ENCODE measurements at places on chromosomes 3 and 15. TPM values are rescaled to one million over a fixed set of nuclear protein-coding genes. Genes with fewer than 3 reads are reported as not detected.

The RUVBL1 gene
- total RNA-seq = 15.6 TPM

The FGD5 gene
- total RNA-seq = 6.1 TPM

The RTP1 gene
- total RNA-seq = not detected

The ALS2CL gene
- total RNA-seq = 28.5 TPM

The MYL3 gene
- 3.1 TPM for total RNA-seq

The GMNC gene
- total RNA-seq = not detected

The CP gene
- total RNA-seq = 5.7 TPM

The CNTN4 gene
- total RNA-seq = 13.4 TPM

The NOX5 gene
- 0.13 TPM for total RNA-seq

The CHCHD6 gene
- total RNA-seq = 5.9 TPM

The OR4M2 gene
- total RNA-seq = not detected

The PTPRG gene
- 40.4 TPM for total RNA-seq

The CCDC39 gene
- total RNA-seq = 0.10 TPM

The ANKDD1A gene
- 6.7 TPM for total RNA-seq

The VGLL3 gene
- total RNA-seq = 1.5 TPM

The MCF2L2 gene
- 1.1 TPM for total RNA-seq

The LDHAL6B gene
- not detected for total RNA-seq

The PRTG gene
- total RNA-seq = 0.78 TPM

The RARB gene
- 1.2 TPM for total RNA-seq

The MLF1 gene
- total RNA-seq = 3.6 TPM

The GLCE gene
- total RNA-seq = 36.4 TPM

The ATP1B3 gene
- 266 TPM for total RNA-seq

The C3orf49 gene
- total RNA-seq = not detected

The TMEM108 gene
- 1.1 TPM for total RNA-seq

The SLC27A2 gene
- 27.8 TPM for total RNA-seq

The BCHE gene
- 1.2 TPM for total RNA-seq

The DUOXA1 gene
- 1.6 TPM for total RNA-seq

The EIF1B gene
- total RNA-seq = 41.3 TPM

The COX5A gene
- total RNA-seq = 597 TPM

The ZDHHC23 gene
- total RNA-seq = 31.4 TPM

The MYRIP gene
- total RNA-seq = 9.9 TPM

The ARHGAP31 gene
- 7.7 TPM for total RNA-seq

The ECT2 gene
- total RNA-seq = 30.2 TPM

The CA12 gene
- total RNA-seq = 141 TPM

The MSL2 gene
- total RNA-seq = 22.6 TPM

The SRPRB gene
- 38.1 TPM for total RNA-seq

The CYP8B1 gene
- not detected for total RNA-seq

The EEF1AKMT4 gene
- 2.8 TPM for total RNA-seq

The SCG5 gene
- total RNA-seq = 4.2 TPM

The SKOR1 gene
- 0.58 TPM for total RNA-seq

The CHRM5 gene
- not detected for total RNA-seq

The CTXN2 gene
- total RNA-seq = 0.16 TPM

The TBC1D23 gene
- 45.6 TPM for total RNA-seq

The GSK3B gene
- 40.1 TPM for total RNA-seq

The ZPLD1 gene
- 0.32 TPM for total RNA-seq

The CHAC1 gene
- total RNA-seq = 2.6 TPM

The SHC4 gene
- total RNA-seq = 0.43 TPM

The RCN2 gene
- 25.0 TPM for total RNA-seq

The C3orf38 gene
- 18.3 TPM for total RNA-seq

The MOBP gene
- total RNA-seq = 0.92 TPM

The FBXO40 gene
- total RNA-seq = not detected

The SLCO3A1 gene
- 14.3 TPM for total RNA-seq

The AMIGO3 gene
- total RNA-seq = not detected

The SLC51B gene
- 157 TPM for total RNA-seq

The ADIPOQ gene
- 1.3 TPM for total RNA-seq

The LHFPL4 gene
- 0.14 TPM for total RNA-seq

The PTX3 gene
- total RNA-seq = 3.7 TPM

The TNNC1 gene
- total RNA-seq = 6.3 TPM

All from mucosa of descending colon (tissue), 3 donors.